Stimulated activated CD4-positive, alpha-beta T cell treated with anti-CD3 and anti-CD28 coated beads, Interleukin-1b, Interleukin-23, amount 100 ng/mL, for 48 hours (primary cell): ENCODE measurements at places on chromosomes 1 and 21.

DNA sequence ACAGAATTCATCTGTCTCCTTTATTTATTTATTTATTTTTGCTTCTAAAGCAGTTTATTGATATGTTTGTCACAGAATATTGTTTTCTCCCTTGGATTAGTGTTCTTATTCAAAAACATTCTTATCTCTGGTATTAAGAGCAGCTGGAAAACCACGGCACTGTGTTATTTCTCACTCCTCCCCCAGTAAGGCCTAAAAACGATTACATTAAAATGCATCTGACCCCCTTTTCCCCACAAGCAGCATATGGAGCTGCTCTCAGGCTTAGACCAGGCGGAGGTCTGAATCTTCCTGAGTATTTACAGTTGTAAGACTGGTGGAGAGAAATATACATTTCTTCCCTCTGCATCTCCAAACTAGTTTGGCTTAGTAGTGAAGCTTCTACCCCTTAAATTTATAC, 86.8 kb downstream of the HLX start:
- no peak for DNase-seq

- no peak for DNase-seq
Observed at GRCh38 chr1:220696226-220696862, 6.2 kb downstream of the C1orf115 start.

GRCh38 chr1:213899413-213899812, 88.4 kb upstream of the PROX1 start:
- DNase-seq: no peak

DNA sequence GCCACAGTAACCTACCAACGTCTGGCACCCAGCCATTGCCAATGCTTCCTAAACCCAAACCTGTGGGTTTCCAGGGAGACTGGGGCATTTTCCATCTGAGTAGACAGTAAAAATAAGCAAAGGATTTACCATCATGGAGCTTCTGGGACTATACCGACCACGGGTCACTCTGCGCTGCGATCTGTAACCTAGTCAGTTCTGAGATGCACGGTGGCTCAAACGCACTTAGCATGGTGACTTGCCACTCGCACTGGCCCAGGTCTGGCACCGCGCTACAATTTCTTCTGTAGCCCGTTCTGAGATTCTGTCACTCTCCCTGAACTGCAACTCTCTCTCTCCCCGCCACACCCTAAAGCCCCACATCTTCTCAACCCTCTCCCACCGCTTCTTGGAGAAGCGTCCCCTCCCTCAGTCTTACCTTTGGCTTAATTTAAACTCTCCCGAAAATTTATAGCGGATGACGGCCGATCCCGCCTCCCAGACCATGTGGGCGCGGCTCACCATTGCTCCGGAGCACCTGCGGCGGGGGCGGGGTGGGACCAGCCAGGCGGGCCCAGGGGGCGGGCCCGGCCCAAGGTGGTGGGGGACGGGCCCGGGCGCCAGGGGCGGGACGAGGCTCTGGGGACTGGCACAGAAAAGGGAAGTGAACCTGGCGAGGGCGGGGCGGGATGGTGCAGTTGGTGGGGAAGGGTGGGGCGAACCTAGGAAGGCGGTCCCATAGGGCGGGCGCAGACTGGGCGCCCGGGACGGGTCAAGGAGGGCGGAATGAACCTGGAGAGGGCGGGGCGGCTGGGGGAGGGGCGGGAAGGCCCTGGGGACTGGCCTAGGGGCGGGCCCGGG, 493 bp upstream of the MAP3K21 start:
- peak; percentile 86 for DNase-seq

DNA sequence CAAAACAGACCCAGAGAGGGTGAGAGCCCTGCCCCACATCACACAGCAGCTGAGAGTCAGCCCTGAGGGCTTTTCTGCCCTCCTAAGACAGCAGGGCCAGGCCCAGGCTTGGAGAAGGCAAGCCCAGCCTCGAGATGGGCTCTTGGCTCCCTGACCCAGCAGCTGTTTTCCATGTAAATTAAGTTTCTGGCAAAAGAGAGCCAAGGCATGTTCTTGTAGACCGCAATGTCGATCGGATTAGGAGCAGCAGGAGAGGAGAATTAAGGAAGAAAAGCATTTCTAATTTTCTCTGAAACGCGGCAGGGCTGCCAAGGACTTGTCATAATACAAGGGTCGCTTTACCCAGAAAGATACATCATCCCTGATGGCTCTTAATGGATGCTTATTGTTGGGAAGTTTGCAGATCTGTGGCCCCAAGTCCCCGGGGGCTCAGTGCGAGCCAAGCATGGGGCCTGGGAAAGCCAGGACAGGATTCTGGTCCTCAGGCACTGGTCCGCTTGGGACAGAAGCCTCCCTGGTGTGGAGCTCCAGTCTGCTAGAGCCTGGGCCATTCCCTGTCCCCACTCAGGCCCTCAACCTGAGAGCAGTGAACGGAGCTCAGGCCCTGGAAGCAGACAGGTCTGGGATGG, 62.8 kb downstream of the DMRTB1 start:
- no peak for DNase-seq

GRCh38 chr1:63679076-63679475, 85.9 kb downstream of the PGM1 start:
- DNase-seq: no peak

DNA sequence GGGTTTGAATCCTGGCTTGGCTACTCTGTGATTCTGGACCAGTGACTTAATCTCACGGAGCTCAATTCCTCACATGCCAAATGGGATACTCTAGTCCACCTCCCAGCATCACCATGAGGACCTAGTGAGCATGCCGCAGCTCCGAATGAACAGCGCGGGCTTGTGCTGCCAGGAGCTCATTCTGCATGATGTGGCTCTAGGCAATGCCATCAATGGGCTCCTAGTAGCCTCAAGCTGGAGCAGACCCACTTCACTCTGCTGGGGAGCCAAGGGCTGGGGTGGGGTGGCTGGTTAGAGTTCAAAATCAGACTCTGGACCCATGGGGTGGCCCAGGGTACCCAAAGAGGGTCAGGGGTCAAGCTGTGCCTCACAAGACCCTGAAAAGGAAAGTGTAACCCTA, 41.5 kb downstream of the CDK18 start:
- no peak for DNase-seq

DNA sequence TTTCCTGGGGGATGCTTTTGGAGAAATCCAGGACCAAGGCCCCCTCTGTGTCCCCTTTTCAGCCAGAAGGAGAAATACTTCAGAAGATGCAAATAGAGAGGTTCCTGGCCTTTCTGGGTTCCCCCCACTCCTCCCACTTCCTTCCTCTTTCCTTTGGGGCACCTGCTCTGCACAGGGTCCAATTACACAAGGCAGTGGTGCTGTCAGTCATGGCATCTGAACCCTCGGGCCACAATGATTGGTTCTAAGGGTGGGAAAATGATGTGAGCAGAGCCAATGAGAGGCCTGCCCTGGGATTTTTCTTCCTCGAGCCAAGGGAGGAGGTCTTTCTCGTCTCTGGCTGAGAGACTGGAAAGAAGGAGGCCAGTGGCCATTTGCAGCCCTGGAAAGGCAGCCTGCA, 282.2 kb downstream of the NPHP4 start:
- DNase-seq: no peak

- DNase-seq: peak; percentile 6
Observed at GRCh38 chr1:89907727-89908212, 86.9 kb downstream of the LRRC8D start.

GRCh38 chr1:235608278-235608677, 41.3 kb downstream of the GNG4 start:
- DNase-seq: no peak

GRCh38 chr1:3244927-3245315, 175.9 kb downstream of the PRDM16 start:
- no peak for DNase-seq

DNA sequence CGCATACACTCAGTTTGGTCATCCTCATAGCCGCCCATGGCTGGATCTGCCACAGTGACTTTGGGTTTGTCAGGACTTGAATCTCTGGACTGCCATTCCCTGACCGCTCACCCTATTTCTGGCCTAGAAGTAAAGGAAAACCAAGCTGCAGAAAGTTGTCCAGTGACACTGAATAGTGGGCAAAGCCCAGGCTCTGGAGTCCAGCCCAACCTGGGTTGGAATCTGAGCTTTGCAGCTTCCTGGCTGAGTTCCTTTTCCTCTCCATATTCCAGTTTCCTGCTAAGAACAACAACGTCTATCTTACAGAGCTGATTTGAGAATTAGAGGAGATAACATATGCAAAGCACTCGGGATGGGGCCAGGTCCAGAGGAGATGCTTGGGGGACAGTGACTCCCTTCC, 15.6 kb upstream of the EIF4G3 start:
- DNase-seq: no peak

DNA sequence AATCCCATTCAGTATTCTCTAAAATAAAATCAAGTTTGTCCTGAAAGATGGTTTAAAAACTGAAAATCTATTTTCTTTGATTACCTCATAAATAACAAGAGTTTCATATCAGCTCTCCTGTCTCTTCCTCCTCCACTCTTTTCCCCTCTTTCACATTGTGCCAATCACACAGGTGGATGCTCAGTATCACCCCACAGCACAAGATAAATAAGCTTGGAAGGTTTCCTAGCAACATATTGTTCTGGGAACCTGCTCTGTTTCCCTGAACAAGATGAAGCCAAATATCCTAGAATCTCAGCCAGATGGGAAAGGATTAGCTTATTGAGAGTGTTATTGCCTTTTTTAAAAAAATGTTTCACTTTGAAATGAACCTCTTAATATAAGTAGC, 45.7 kb upstream of the CACYBP start:
- DNase-seq: no peak

DNA sequence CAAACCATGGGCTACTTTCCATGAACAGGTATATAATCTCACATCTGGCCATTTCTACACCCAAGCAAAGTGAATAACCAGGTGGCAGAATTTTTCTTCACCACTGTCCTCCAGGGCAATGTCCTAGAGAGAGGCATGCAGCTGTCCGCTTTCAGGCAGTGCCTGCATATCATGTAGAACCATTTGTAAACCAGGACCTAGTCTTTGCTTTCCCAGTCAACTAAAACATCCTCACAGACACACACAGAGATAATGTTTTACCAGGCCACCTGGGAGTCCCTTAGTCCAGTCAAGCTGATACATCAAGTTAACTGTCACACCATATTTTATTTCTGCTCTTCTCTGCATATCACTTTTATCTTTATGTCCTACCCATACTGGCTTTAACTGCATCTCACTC, 26.2 kb downstream of the TNFSF18 start:
- DNase-seq: no peak

DNA sequence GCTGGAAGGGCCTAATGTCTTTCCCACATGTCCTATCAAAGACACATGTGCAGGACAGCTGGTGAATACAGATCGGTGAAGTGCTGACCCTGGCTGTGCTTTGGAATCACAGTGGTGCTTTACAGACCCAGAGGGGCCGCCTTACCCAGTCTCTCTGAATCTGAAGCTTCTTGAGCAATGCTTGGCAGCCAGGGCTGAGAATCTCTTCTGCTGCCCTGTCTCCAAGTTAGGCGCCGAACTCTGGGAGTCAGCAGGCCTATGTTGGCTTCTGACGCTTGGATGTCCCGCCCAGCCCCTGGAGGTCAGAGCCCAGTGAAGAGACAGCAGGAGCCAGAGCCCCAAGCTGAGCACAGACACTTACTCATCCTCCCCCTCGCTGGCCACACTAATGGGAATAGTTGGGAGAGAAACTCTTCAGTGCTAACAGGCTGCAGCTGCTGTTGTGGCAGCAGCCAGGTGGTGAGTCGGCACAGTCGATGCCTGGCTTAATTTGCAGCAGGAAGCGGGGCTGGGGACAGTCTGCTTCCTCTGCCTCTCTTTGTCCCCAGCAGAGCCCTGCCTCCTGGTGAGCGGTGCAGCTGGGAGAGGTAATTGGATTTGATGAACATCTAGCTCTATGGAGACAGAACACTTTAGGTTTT, 68.1 kb downstream of the URB2 start:
- DNase-seq: no peak

- DNase-seq: no peak
Observed at GRCh38 chr1:154448331-154448811, 43.2 kb downstream of the IL6R start.

- DNase-seq: no peak
Observed at GRCh38 chr1:18199462-18199861, 91.9 kb downstream of the IGSF21 start.

- no peak for DNase-seq
Observed at GRCh38 chr1:116164150-116164549, 53.0 kb downstream of the MAB21L3 start.

DNA sequence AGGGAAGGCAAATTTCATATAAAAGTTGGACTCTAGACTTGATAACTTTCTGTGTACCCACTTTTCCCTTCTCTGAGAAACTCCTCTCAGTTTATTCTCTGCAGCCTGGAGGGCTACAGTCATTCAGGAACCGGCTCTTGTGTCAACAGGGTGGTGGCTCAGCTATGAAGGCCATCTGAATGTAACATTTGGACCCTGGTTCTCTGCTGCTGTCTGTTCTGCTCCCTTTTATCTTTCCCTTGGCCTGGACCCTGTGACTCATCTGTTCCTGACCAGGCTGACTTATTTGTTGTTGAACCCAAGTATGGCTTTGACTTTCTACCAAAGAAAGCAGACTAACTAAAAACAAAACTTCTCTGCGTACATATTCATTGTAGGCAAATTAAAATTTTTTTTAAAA, 75.4 kb downstream of the CENPF start:
- DNase-seq: no peak

DNA sequence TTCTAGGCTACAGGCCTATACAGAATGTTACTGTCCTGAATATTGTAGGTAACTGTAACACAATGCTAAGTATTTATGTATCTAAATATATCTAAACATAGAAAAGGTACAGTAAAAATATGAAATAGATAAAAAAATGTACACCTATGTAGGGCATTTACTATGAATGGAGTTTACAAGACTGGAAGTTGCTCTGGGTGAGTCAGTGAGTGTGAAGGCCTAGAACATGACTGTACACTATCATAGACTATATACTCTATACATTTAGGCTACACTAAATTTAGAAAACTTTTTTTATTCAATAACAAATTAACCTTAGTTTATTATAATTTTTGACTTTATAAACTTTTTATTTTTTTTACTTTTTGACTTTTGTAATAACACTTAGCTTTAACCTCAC, 136.9 kb downstream of the DUSP10 start:
- no peak for DNase-seq

- no peak for DNase-seq
Observed at GRCh38 chr1:35756064-35756463, 13.7 kb downstream of the CLSPN start.

GRCh38 chr1:28642056-28642846, 616 bp downstream of the TAF12 start:
- DNase-seq: no peak

DNA sequence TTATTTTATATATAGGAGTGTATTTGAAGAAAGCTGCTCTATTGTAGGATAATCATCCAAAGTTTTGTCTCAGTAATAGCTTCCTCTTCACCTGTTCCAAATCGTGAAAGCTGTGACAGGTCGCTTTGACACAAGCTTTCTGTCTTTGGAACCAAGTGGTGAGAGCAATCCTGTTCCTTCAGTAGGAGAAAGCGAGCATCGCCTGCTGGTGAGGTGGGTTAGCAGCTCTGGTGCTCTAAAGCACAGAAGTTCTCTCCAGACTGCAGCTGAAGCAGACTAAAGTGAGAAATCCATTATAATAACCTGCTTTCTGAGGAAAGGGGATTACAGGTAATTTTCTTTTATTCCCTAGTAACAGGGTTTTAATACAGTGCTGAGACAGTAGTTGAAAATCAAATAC, 803.8 kb downstream of the ADGRL2 start:
- DNase-seq: no peak
